T-helper 9 cell (primary cell): ENCODE measurements at places on chromosomes 3 and 15.

DNA sequence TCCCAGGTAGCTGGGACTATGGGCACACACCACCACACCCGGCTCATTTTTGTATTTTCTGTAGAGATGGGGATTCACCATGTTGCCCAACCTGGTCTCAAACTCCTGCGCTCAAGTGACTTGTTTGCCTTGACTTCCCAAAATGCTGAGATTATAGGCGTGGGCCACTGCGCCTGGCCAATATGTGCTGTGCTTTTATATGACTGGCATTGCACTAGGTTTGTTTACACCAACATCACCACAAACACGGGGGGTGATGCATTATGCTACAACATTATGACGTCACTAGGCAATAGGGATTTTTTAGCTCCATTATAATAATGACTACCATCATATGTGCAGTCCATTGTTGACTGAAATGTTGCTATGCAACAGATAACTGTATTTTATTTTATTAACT lies 6.9 kb downstream of the APH1B start:
- DNase-seq = no peak

- DNase-seq = no peak
These were observed 220.1 kb downstream of the P3H2 start for GRCh38 chr3:189900578-189900977.

DNA sequence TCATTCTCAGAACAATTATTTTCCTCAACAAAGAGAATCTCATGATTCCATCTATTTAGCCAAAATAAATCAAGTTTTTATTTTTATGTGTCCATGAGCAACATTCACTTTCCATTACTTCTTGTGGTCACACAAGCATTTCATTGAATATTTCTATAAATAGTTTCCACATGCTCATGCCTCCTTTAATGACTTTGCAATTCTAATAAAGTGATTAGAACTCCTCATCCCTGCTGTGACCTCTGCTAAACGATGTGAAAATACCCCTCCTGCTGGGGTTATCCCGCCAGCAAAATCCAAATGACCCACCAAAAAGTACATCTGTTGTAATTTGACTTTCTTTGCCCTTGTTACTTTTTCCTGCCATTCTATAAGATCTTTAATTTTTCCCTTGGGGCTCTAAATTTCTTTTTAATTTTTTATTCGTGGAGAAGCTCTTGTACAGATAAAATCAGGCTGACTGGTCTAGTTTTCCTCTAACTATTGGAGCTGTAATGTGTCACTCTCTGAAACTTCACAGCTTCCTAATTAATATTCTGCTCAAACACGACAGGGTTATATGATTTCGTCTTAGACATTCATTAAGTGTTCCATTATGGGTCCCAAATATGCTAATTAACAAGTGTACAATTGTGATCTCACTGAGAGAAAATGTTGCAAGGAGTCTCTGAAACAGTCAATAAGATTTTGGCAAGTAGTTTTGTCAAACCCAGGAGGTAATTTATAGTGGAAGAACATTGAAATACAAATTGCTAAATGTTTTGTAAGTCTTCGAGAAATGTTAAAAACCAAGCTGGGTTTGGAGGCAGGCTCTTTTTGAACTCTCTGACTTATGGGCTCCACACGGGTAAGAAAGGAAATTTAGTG lies 533.1 kb upstream of the NAALADL2 start:
- DNase-seq = no peak

DNA sequence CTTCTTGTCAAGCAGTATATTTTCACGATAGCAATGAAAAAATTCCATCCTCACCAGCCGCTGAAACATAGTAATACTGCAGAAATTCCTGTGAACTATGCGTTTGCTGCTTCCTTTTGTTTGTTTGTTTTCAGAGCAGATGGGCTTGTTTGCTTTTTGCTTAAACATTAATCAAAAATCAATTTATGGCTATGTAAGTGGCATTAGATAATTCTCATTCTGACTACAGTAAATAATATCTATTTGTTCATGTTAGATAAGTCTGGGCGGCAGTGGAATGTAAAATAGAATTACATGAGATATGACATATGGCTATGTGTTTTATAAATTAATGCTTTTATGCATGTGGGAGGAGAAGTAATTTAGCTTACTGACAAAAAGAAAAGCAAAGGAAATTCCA lies 163.7 kb downstream of the PGPEP1L start:
- DNase-seq = no peak

- no peak for DNase-seq
These were observed 50.8 kb downstream of the UNC13C start for GRCh38 chr15:54029081-54029480.

DNA sequence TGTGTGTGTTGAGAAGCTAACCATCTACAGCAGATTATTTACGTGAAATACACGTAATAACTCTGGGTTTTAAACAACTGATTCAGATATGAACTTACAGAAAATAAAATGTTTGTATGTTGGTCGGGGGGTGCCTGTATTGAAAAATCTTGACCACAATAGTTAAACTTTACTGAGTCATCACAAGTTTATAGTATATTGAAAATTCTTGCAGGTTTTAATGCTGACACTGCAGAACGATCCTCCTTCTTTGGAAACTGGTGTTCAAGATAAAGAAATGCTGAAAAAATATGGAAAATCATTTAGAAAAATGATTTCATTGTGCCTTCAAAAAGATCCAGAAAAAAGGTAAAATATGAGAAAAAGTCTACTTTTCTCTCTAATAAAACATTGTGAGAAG lies 41.3 kb upstream of the SLC22A13 start:
- DNase-seq = no peak

DNA sequence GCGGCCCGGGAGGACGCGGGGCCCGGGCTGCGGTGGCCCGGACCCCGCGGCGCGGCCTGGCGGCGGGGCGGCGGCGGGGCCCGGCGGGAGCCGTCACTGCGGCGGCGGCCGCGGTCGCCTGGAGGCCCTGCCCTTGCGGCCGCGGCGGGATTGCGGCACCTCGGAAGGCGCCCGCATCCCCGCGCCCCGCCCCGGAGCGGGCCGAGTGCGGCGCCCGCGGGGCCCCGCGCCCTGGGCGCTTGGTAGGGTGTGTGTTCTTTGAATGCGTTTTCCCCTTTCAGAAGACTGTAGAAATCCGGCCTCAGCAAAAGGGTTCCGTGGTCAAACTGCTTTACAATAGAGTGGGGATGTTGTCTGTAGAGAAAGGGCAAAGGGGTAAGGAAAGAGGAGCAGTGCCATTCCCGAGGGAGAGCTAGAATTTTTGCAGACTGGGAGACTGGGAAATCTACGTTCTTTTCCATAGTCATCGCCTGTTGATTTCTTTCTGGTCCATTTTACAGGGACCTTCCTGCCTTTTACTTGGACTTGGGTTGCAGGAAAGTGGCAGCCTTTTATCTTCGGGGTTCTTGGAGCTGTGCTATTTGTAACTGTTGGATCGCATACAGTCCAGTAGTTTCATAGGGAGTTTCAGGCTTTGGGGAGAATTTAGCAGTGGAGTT lies 630 bp downstream of the SNRK start:
- DNase-seq = peak; percentile 25
